ENCODE measurements at places on chromosomes 16 and 17.

- no peak for DNase-seq
These were observed 21.0 kb upstream of the FZD2 start for GRCh38 chr17:44536090-44536953.

DNA sequence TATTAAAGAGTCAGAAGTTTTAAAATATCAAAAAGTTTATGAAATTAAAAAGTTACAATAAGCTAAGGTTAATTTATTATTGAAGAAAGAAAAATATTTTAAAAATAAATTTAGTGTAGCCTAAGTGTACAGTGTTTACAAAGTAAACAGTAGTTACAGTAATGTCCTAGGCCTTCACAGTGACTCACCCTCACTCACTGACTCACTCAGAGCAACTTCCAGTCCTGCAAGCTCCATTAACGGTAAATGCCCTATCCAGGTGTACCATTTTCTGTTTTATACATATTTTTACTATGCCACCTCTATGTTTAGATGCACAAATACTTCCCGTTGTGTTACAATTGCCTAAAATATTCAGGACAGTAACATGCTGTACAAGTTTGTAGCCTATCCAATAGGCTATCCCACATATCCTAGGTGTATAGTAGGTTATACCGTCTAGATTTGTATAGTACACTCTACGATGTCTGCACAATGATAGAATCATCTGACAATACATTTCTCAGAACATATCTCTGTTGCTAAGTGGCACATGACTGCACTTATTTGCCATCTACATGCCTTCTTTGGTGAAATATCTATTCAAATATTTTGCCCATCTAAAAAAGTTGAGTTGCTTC, 67.2 kb upstream of the WSB1 start:
- no peak for DNase-seq

DNA sequence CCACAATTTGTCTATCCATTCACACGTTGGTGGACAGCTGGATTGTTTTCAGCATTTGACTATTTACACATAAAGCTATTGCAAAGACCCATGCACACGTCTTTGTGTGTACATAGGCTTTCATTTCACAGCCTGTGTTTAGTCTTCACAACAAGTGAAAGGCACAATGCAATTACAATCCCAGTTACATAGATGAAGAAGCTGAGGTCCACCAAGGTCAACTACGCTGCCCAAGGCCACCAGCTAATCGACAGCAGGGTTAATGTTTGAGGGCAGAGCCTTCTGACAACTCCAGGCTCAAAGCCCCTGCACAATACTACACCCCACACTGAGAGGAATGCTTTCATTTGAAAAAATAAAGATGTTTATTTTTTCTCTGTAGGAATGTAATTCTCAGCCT, 93.6 kb upstream of the CDH13 start:
- no peak for DNase-seq

DNA sequence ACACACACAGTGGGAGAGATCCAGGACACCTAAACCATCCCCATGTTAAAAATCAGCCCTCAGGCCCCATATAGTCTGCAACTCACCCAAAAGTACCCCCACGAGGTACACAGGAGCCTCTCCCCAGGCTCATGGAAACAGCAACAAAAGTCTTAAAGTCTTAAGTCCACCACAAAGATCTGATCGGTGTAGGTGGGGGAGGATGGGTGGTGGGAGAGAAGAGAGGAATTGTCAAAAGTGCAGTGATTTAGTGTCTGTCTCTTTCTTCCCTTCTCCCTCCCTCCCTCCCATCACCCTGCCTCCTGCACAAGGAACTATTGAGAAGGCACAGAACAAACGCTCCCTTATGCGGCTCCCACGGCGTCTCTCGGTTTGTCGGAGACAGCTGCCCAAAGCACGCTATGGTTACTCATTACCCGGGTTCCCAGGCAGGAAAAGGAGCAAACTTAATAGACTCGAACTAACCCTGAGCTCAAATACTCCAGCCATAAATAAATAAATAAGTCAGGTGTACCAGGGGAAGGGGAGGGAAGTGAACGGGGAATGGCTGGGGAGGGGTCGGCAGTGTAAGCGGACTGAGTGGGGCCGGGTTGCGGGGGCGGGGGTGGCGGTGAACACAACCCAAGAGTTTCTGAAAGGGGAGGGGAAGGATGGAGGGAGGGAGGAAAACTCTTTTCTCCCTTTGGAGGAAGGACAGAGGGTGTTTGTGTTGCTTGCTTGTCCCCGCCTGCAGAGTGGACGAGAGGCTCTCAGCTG, 477.4 kb downstream of the SLC39A11 start:
- DNase-seq = no peak

GRCh38 chr16:76964464-76965154, 226.4 kb upstream of the MON1B start:
- DNase-seq = no peak

DNA sequence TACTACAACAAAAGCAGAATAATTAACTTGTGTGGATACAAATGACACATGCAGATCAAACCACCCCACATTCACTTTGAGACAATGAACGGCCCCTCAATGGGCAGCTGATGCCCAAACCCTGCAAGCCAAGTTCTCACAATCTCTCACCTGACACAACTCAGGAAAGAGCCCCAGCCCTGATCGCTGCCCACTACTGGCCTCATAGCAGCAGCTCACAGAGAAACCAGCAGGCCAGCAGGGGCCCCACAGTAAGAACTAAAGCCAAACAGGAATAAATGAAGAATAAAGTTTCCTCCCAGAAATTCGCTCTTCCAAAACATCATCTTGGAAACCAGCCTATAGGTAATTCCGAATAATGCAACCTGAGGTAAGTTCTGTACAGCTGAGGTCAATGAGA, 7.7 kb downstream of the AKTIP start:
- no peak for DNase-seq
